ENCODE measurements at places on chromosomes 5 and 9.

- no peak for DNase-seq
These were observed 1026.0 kb upstream of the ARRDC3 start for GRCh38 chr5:92409134-92409533.

GRCh38 chr5:6019612-6020011 is 358.7 kb downstream of the MED10 start:
- no peak for DNase-seq

GRCh38 chr5:123455640-123456039 is 32.4 kb upstream of the CEP120 start:
- DNase-seq, result peak; percentile 9

GRCh38 chr5:174204535-174205313 is 159.2 kb downstream of the NSG2 start:
- DNase-seq, result no peak

- peak; percentile 36 for DNase-seq
These were observed 491.1 kb downstream of the ENC1 start for GRCh38 chr5:74149395-74149794.

GRCh38 chr9:89441986-89442385 is 55.9 kb downstream of the SEMA4D start:
- no peak for DNase-seq

GRCh38 chr5:145660897-145661640 is 174.1 kb downstream of the PRELID2 start:
- DNase-seq, result no peak

GRCh38 chr5:124808842-124809268 is 62.4 kb upstream of the ZNF608 start:
- no peak for DNase-seq

DNA sequence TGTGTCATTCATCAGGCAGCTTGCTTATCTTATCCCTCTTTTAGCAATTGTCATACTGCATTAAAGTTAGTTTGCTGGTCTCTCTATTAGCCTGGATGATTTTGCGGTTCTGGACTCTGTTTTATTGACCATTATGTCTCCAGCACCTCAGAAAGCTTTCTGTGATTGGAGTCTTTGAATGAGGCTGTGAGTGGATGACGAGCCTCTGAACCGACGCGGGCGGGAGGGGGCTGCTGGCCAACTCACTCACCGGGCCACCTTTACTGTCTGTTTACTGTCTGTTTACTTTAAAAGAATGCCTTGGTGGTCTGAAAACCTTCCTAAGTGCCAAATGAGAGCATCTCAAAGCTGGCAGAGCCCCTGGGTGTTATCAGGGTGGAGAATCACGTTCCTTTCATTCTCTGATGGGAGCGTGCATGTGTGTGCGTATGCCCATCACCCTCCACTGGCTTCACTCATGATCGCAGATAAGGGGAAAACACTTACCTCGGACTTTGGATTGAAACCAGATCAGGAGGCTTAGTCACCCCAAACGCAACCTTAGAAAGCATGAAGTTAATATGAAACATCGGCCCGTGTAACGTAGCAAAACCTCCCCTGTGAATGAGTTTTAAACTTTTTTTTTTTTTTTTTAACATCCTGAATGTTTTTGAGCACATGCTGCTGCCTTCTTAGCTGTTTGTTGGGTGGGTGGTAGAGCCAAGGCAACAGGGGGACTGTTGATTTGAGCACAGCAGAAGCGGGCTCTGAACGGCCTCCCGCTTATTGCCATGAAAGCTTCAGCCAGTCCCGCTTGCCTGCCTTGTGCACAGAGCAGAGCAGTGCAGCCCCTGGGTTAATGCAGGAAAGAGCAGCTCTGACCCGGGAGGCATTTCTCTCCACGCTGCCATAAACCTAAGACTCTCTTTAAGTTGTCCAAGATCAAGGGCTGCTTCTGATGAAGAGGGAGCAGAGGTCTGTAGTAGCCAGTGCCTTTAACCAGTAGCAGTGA is 173.6 kb downstream of the GADD45G start:
- no peak for DNase-seq

- peak; percentile 45 for DNase-seq
These were observed 18.0 kb downstream of the TRIM7 start for GRCh38 chr5:181186986-181187499.

DNA sequence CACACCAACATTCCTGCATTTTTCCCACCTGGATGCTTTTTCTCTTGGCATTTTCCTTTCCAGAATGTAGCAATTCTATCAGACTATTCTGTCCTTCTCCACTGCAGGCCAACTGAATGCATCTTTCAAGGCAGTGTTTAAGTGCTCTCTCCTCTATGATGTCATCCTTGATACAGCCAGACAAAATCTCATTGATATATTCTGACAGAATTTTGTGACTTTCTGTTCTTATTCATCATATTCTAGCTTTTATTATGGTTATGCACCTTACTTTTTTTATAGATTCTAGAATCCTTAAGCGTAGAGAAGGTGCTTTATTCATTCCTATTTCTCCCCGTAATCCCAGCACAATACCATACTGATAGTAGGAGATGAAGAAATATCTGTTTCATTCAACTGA is 355.5 kb upstream of the CCNH start:
- no peak for DNase-seq

DNA sequence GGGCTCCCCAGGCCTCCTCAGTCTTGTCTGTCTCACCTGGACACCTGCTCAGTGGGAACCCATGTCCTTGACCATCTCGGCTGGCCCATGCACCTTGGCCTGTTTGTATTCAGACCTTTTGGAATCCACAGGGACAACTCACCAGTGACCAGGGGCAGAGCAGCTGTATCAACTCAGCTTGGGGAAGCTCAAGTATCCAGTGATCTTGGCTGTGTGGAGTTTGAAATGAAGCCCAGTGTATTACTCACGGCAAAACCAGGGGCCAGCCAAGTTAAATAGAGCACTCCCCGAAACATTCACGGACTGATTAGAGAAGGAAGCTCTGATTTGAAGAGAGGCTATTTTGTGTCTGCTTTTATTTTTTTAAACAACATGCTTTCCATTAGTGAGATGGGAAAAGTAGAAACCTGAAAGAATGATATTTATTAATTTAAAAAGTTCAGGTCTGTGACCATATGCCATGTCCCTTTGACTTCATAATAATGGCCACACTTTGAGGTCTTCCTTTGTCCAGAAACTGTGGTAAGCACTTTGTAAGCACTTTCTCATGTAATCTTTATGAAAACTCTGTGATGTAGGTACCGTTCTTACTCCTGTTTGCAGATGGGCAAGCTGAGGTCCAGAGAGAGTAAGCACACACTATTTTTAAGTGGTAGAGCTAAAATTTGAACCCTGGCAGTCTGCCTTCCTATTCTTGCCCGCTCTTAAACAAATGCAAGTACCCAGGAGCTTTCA is 656.5 kb downstream of the BNC2 start:
- no peak for DNase-seq
